AG04449 (cell line): ENCODE measurements at places on chromosomes 3 and 15.

DNA sequence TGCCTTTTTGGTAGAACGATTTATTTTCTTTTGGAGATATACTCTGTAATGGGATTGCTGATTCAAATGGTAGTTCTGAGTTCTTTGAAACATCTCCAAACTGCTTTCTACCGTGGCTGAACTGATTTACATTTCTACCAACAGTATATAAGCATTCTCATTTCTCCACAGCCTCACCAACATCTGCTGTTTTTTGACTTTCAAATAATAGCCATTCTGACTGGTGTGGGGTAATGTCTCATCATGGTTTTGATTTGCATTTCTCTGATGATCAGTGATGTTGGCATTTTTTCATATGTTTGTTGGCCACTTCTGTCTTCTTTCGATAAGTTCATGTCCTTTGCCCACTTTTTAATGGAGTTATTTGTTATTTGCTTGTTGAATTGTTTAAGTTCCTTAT is 154.0 kb downstream of the ABHD5 start:
- DNase-seq: no peak

- no peak for DNase-seq
These were observed 12.5 kb downstream of the LPP start for GRCh38 chr3:188166441-188166840.

- DNase-seq: no peak
These were observed 59.7 kb downstream of the NOX5 start for GRCh38 chr15:69074001-69074842.

- DNase-seq: no peak
These were observed 36.2 kb downstream of the CLDN1 start for GRCh38 chr3:190286014-190286413.

GRCh38 chr3:139772539-139773500 is 95.0 kb upstream of the NMNAT3 start:
- DNase-seq: peak; percentile 79

DNA sequence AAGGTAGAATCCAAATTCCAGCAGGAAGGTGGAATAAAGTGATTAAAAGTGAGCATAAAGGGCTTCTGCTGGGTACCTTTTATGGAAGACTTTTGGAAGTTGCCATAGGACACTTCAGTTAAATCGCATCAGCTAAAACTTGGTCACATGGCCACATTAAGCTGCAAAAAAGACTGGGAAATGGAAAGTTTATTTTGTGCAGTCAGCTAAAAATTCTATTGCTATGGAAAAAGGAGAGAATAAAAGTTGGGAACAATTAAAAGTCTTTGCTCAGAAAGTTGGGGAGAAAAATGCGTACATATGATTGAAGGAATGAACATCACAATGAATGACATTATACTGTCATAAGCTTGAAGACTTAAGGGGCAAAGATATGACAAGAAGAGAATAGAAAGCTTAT is 49.3 kb downstream of the FGF7 start:
- no peak for DNase-seq

DNA sequence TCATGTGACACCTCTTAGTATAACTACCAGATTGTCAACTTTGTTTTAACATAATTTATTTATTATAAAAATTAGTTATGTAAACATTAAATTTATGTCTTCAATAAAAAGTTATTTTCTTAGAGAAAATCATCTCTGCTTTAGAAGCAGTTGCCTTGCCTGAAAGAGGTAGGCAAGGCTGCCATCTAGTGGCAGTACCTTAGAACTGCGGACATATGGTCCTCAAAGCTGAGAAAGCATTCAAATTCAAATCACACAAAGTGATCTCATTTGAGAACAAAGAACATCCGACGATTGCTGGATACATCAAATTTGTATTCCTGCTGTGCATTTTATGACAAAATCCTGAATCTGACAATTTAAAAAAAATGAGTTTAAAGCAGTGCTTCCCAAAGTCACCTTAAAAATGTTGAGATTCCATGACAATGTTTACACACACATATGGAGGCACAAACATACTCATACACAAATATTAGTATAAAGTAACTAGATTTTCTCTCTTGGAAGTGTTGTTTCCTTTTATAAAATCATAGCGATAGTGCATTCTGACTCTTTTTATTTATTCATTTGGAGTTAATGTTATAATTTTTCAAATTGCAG is 617.4 kb downstream of the CADM2 start:
- peak; percentile 3 for DNase-seq

DNA sequence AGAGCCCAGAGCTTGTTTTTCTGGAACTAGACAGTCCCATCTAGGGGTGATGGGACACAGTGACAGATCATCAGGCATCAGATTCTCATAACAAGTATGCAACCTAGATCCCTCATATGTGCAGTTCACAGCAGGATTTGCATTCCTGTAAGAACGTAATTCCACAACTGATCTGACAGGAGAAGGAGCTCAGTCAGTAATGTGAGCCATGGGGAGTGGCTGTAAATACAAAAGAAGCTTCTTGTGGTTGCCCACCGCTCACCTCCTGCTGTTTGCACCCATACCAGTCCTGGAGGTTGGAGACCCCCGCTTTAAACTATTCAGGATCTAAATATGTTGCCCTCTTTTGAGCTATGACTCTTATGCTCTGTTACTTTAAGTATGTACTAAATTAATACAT is 167.3 kb downstream of the ALCAM start:
- no peak for DNase-seq

- no peak for DNase-seq
These were observed 19.8 kb downstream of the CDV3 start for GRCh38 chr3:133593243-133593642.

DNA sequence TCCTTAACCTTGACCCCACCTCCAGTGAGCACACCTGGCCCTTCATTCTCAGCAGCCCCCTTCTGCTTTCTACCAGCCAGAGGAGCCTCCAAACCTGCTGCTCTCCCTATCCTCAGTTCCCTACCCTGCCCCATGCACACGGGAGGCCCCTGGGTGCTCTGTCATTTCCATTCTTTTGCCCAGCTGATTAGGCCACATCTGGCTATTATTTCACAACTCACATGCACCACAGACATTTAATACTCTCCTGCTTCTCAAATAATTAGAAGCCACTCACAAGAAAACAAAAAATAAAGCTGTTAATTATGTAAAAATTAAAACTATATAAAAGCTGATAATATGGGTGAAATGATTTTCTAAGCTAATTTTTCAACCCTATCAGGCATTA is 50.7 kb downstream of the MYLK start:
- DNase-seq: no peak

DNA sequence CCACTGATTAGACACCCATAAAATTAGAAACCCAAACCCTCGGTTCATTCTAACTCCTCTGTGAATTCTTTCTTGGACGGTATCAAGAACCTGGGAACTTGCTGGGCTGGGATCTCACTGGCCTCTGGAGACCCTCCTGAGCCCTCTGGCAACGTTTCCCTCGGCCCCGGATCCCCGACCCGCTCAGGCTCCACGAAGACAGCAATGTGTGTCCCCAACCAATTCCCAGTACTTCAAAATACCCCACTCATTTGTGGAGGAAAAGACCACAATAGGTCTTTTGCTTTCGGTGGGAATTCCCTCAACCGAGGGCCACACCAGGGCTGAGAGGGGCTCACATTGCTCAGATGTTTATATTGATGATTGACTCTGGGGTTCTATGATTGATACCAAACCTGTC is 117.9 kb upstream of the PRR20G start:
- no peak for DNase-seq

DNA sequence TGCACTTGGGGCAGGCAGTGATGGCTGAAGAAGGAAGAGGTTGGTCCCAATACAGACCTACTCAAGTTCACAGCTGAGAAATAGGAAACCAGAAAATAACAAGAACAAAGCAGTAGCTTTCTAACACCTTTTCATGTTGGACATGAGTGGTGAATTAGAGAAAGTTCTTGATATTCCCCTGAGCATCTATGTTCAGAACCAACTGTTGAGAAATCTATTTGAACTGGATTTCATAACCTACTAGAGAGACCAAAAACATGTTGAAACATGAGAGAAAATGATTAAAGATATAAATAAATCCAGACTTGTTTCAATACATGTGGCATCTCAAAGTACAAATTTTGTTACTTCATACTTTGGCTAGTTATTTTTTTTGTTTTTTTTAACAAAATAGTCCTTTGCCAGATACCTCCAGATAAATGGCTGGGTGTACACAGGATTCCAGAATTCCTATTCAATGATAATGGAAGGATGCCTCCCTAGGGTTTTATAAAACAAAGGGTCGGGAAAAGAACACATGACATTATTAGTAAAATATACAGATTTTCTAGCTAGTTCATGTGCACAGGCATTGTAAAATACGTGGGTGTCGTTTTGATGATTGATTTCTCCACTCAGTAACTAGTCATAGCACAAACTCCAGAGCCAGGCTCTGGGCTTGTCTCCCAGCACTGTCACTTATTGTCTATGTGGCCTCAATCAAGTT is 34.4 kb upstream of the TNFSF10 start:
- no peak for DNase-seq

DNA sequence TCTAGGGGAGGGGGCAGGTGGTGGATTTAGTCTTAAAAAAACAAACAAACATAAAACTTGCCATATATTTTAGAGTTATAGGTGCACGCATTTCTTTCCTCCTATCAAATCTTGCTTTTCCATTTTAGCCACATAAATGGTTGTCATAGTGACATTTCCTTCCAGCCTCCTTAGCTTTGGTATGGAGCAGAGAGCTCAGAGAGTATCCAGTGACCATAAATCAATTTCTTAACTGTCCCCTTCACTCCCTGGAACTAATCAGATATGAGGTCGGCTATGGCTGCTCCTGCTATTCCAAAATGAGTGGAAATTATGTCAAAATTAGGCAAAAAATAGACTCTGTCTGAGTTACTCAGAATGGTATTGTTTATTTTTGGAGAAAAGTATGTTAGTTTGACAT is 164.5 kb downstream of the EBLN2 start:
- DNase-seq: no peak

DNA sequence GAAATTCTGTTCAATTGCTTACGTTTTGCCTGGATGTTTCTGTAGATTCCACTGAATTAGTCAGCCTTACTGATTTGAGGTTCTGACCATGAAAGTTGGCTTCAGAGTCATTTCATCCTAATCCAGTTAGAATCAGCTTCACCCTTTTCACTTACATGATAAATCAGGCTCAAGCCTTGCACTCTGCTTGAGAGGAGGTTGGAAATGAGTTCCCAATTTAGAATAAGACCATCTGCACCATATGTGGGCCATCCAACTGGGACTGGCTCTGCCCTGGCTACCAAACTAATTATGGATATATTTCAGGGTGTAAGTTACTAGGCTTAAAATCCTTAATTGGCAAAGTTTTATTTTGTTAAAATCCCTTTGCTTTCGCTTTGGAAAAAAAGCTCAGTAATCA is 255.7 kb downstream of the CHL1 start:
- DNase-seq: no peak

DNA sequence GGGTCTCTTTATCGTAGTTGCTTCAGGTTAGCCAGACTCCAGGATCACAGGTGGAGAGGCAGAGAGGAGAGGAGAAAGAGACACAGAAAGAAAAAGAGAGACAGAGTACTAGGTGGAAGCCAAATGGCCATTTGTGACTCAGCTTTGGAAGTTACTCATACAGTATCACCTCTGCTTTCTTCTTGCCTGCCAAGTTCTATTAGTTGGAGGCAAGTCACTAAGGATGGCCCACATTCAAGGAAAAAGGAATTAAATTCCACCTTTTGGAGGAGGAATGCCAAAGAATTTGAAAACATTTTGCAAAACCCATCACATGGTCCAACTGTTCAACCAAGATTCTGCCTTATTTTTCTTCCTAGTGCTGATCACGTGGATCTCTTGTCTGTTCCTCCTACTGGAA is 291.1 kb downstream of the CHL1 start:
- DNase-seq: no peak

DNA sequence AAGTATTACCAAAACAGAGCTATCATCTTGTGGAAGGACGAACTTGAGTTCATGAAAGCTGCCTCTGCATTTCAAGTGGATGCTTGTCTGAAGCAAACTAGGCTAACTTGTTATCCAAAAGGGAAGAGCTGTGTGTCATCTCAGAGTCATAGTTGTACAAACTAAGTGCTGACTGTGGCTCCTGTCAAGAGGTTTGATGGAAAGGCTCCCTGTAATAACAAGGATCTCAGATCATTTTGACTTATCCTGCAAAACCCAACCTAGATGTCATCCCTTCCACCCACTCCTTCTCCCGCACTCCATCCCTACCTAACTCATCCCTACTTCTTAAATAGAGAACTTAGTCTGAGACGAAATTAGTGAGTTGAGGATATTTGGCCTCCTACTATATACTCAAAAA is 110.8 kb downstream of the NR2E3 start:
- no peak for DNase-seq

- DNase-seq: no peak
These were observed 51.8 kb downstream of the BTD start for GRCh38 chr3:15653321-15653720.

DNA sequence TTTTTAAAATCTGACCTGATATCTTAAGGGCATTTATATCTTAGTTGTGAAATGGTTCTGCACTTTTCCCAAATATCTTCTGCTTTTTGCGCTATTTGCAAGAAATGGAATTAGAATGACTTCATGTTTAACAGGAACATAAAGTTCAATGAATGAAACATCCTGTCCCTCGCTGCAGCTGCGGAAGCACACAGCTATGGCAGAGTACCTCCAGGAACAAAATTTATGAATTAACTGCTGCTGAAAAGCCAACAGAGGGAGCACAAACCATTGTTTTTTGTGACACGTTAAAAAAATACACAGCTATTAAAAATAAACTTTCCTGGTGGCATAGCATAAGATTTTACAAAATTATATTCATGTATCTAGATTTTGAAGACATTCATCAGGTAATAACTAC is 404.4 kb upstream of the MDFIC2 start:
- DNase-seq: no peak

DNA sequence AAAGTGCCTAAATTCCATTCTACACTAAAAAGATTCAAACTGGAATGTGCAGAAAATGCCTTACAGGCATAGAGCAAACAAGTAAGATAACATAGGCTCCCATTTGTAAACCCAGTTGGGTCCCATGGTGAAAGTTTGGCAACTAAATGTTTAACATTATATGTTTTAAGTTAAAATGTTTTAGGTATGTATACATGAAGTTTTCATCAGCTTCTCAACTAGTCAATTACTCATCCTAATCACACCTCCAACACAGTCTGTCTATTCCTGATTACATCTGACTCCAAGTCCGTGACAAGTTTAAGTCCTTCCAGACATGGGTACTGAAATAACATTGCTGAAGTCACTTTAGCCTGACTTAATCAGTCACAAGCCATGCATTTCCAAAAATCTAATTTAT is 25.0 kb downstream of the MYLK start:
- DNase-seq: peak; percentile 24

- DNase-seq: no peak
These were observed 16.8 kb downstream of the SLC25A26 start for GRCh38 chr3:66237552-66237951.

DNA sequence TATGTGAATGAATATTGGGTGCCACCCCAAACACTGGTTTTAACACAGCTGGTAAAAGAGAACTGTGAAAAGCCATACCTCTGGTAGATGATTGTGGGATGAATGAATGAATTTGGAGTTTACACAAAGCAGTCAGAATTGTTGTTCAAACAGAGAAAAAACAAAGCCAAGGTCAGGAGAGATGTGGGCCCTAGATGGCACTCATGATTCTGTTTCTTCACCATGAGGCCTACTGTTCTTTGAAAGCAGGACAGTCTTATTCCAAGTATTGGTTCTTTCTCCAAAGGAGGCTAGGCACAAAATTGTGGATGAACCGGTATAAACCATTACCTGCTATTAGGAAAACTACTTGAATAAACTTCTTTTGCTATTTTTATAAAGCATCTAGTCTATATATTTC is 97.6 kb downstream of the SAMMSON start:
- DNase-seq: no peak
